ENCODE measurements at places on chromosomes 2 and 18. TPM values are rescaled to one million over a fixed set of nuclear protein-coding genes. Genes with fewer than 3 reads are reported as not detected.

MFSD6 gene
- 45.4 TPM for total RNA-seq

SCN7A gene
- total RNA-seq, result not detected

POTEI gene
- not detected for total RNA-seq

GPR55 gene
- 1.9 TPM for total RNA-seq

GPR45 gene
- total RNA-seq, result not detected

OSGEPL1 gene
- 22.6 TPM for total RNA-seq

LIMS2 gene
- total RNA-seq, result 11.0 TPM

IL37 gene
- total RNA-seq, result not detected

ZSWIM2 gene
- not detected for total RNA-seq

RASGRP3 gene
- total RNA-seq, result 14.2 TPM

RPRM gene
- total RNA-seq, result not detected

ATIC gene
- 85.2 TPM for total RNA-seq

IRS1 gene
- 1.3 TPM for total RNA-seq

SLC14A1 gene
- total RNA-seq, result 4.2 TPM

TOGARAM2 gene
- total RNA-seq, result 4.8 TPM

HDLBP gene
- 174 TPM for total RNA-seq

NPHP1 gene
- 0.43 TPM for total RNA-seq

HEATR5B gene
- 50.5 TPM for total RNA-seq

GPR35 gene
- total RNA-seq, result 8.4 TPM

LMAN1 gene
- 46.3 TPM for total RNA-seq

CCL20 gene
- total RNA-seq, result not detected

FKBP1B gene
- total RNA-seq, result not detected

RIF1 gene
- 56.3 TPM for total RNA-seq

ASB18 gene
- total RNA-seq, result not detected

CXCR1 gene
- total RNA-seq, result 0.16 TPM

CYP1B1 gene
- 6.7 TPM for total RNA-seq

LIMS3 gene
- 1.3 TPM for total RNA-seq

RBM44 gene
- 0.69 TPM for total RNA-seq

SLC9A4 gene
- total RNA-seq, result 0.08 TPM

GLI2 gene
- total RNA-seq, result not detected

ALPG gene
- total RNA-seq, result not detected

HOXD4 gene
- total RNA-seq, result not detected

PRKAG3 gene
- not detected for total RNA-seq

STARD7 gene
- total RNA-seq, result 65.6 TPM

CFC1 gene
- total RNA-seq, result not detected

SH2D6 gene
- 0.94 TPM for total RNA-seq

ACTR1B gene
- 75.9 TPM for total RNA-seq

PPP3R1 gene
- total RNA-seq, result 72.9 TPM

PLEK gene
- 1.5 TPM for total RNA-seq

TNFRSF11A gene
- total RNA-seq, result 0.68 TPM

TSPYL6 gene
- total RNA-seq, result not detected

FRZB gene
- total RNA-seq, result not detected

OSR1 gene
- total RNA-seq, result not detected

GPR75 gene
- 5.0 TPM for total RNA-seq

DSG4 gene
- total RNA-seq, result not detected

STRADB gene
- total RNA-seq, result 18.4 TPM

All from naive thymus-derived CD4-positive, alpha-beta T cell (primary cell).